Memory B cell (primary cell): ENCODE measurements at places on chromosomes 2 and 18.

GRCh38 chr2:21015281-21015645 lies 28.6 kb downstream of the APOB start:
- DNase-seq, result no peak

- no peak for DNase-seq
Observed at GRCh38 chr2:114642166-114642770, 199.8 kb downstream of the DPP10 start.

DNA sequence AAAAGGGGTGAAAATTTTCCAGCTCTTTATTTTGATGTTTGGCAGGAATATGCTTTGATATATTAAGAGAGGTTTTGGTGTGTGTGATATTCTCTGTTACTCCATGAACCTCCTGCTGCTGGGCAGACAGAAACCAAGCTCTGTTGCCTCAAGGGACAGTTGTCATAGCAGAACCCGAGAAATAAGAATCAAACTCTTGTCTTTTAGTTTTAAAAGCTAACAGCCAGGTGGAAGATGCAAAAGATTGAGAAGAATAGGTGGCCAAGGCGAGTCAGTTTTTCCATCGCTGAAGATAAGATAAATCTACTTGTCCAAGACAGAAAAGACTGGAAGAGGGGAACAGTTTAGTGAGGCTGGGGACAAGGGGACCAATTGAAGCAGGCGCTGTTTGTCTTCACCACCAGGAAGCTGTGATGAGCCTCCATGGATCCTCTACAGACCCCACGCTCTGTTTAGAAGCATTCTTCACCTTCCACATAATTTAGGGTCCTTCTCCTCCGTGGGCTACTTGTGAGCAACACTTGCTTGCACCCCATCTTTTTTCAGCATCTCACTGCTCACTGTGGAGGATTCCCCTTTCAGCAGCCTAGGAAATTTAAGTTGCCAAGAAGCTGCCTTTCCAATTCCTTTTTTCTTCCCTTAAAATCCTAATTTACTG lies 23.9 kb downstream of the PMAIP1 start:
- no peak for DNase-seq

GRCh38 chr2:19754907-19755306 lies 146.9 kb downstream of the TTC32 start:
- no peak for DNase-seq

DNA sequence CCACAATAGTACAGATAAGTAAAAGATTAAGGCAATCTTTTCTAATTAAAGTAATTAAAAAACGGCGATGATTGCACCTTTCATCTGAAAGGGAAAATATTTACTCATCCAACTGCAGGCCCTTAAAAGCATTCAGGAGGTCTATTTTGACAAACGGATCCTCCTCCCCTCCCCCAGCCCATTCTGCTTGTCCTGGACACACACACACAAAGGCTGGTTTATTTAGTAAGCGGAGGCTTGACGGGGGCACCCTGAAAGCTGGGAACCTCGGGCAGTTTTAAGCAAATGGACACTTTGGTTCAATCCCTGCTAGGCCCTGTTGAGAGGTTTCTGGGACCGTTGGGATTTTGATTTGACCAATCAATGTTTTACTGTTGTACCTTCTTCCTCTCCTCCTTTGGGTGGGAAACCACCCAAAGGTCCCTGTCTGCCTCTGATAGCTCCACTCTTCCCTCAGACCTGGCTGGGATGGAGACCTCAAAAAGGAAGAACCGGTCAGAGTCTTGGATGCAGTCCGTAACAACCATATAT lies 135.8 kb upstream of the HAAO start:
- no peak for DNase-seq
